A172 (cell line): ENCODE measurements at places on chromosomes 6 and 20.

DNA sequence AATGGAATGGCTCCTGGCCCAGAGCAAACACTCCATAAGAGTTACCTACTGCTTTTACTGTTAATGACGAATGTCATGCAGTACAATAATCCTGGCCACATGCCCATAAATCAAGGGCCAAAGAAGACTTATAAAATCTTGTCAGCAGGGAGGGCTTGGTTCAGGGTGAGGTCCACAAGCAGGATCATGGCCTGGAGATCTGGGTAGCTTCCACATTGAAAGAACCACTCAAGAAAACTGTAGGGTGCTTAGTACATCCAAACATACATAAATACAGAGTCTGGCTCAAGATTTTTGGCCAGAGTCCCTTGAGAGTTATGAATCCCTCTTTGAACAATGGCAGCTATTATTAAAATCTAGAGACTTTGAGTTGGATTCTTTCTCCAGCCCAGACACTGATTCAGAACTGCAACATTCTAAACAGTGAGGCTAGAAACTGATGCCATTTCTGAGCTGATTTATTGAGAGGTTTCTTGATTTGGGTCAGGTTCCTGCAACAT lies 188.7 kb downstream of the CDC5L start:
- DNase-seq: no peak

DNA sequence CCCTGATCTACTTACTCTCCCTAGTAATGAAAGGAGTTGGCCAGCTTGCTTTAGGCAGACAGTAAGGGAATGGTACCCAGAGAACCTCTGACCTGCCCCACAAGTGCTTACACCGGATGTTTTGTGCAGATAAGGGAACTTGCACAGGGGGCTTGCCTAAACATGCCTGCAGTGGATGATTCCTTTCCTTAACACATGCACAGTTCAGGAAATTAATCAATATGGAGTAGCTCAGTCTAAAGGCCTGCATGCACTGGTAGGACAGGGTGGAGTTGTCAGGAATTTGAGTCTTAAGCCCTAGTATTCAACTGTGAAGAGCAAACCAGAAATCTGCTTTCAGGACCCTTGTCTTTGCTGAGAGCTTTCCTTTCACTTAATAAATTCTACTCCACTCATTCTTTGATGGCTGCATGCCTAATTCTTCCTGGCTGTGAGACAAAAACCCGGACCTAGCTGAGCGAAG lies 3.9 kb upstream of the TRIM38 start:
- DNase-seq: no peak

GRCh38 chr6:84867521-84867920 lies 103.1 kb upstream of the TBX18 start:
- DNase-seq: no peak

DNA sequence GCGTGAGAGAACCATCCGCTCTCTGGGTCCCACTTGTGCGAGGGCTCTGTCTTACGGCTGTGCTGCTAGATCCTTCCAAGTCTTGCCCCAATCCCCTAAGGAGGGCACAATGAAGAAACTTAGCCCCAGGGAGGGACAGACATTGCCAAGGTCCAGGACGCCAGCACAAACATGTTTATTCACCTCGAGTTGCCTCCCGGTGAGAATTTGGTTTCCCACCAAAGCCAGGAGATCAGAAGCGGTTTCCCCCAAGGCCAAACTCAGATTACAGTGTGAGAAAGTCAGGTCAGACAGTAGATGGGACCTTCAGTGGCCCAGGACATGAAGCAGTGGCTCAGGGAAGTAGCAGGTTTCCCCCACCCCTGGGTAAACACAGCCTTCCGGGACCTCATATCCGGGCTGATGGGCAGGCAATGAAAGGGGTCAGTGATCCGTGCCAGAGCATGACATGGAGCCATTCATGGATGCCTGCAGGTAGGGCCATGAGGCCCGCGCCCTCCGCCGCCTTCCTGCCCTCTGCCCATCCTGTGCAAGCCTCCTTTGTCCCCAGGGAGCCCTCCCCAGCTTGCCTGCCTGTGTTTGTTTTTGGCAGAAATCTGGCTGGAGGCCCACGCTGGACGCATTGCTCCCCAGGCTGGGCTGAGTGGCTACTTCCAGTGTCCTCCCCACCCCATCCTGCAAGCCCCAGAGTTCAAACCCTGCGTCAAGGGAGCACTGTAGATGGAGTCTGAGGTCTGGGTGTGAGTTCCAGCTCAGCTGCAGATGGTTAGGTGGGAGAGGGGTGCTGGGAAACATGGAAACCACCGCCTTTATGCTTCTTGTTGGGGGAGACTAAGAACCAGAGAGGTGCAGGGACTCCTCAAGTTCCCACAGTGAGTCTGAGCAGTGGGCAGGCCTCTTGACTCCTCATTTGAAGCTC lies 2.0 kb downstream of the BPIFB2 start:
- DNase-seq: no peak

DNA sequence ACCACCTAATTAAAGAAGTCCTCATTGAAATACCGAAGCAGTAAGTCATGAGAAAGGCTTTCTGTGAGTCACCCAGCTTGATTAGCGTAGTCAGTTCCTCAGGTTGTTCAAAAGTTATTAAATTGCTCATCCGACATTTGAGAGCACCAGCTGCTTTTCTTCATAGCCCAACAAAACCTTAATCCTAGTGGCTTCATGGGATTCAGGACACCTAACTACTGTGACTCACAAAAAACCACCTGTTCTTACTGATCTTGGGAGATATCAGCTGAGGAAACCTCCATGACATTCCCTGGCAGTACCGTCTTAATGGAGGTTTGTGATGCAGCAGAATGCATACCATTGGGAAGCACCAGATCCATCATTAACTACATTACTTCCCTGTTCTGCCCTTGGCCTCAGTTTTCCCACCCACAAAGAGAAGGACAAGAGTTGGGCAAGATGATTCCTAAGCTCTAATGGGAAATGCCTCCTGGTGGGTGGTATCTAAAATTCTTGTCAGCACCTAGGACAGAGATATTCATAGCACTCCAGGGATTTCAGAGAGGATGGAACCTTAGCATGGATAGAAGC lies 103.8 kb downstream of the KHDC1L start:
- peak; percentile 95 for DNase-seq

GRCh38 chr6:63537201-63537958 lies 34.9 kb upstream of the LOC128125822 start:
- DNase-seq: no peak

DNA sequence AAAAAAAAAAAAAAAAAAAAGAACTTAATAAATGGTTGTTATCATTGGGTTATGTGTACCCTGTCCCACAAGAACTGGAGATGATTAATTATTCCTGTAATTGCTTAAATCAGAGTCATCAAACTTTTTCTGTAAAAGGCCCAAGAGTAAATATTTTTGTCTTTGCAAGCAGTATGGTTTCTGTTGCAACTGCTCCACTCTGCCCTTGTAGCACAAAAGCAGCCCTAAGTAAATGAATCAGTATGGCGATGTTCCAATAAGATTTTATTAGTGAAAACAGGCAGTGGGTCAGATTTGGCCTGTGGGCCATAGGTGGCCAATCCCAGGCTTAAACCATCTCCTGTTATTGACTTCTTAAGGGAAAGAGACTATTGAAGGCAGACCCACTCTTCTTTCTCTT lies 252.7 kb downstream of the TSHZ2 start:
- DNase-seq: no peak
